Subcutaneous adipose tissue (tissue), 4 donors: ENCODE measurements at places on chromosomes 3 and 15. TPM values are rescaled to one million over a fixed set of nuclear protein-coding genes. Genes with fewer than 3 reads are reported as not detected.

The UBE2E2 gene
- total RNA-seq = 73.8 TPM

The ANKRD63 gene
- total RNA-seq = not detected

The NTRK3 gene
- 13.5 TPM for total RNA-seq

The RGMA gene
- total RNA-seq = 8.2 TPM

The TM6SF1 gene
- 34.3 TPM for total RNA-seq

The VILL gene
- total RNA-seq = 7.1 TPM

The ITIH4 gene
- total RNA-seq = 3.7 TPM

The ZNF501 gene
- 4.4 TPM for total RNA-seq

The BLM gene
- total RNA-seq = 8.3 TPM
